Activated CD4-positive, alpha-beta T cell treated with anti-CD3 and anti-CD28 coated beads, Interleukin-2, Interleukin-4, amounts not matched to agents 100 ng/mL and 50 ng/mL, durations not matched to agents 16 hours and 8 hours (primary cell): ENCODE measurements at places on chromosomes 2 and 18.

GRCh38 chr2:149061133-149061745, 22.7 kb downstream of the LYPD6B start:
- DNase-seq, result no peak

- DNase-seq, result no peak
These were observed 207.0 kb upstream of the SALL3 start for GRCh38 chr18:78772360-78773302.

- no peak for DNase-seq
These were observed 53.9 kb upstream of the STPG4 start for GRCh38 chr2:47208852-47209606.

GRCh38 chr2:150483532-150483931, 3.9 kb downstream of the RND3 start:
- no peak for DNase-seq

DNA sequence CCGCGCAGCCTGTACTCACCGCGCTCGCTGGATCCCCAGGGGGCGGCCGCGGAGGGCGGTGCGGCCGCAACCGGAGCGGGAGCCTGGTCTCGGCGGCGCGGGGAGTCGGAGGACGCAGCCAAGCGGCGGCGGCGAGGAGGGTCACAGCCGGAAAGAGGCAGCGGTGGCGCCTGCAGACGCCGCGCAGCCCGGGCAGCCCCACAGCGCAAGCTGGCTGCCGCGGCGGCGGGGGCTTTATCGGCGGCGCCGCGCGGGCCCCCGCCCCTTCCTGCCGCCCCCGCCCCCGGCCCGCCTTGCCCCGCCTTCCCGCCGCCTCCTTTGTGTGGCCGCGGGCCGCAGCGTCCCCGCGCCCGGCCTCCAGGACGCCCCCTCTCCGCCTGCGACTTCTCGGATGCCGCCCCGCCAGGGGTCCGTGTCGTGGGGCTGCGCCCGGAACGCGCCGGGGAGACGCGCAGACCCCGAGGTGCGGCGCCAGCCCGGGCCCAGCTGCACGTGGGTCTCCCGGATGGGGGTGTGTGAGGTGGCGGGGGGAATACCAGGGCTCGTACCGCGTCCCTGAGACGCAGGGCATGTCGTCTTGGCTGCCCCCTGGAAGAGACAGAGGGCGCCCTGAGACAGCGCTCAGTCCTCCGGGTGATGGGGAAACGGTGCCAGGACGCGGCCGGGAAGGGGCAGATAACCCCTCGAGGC, at the start of gene SERPINE2:
TSS of gene SERPINE2 (minus strand) at position 207 of the 690 bp plus-strand sequence. CDS start 37,386 bp downstream, outside the sequence.
- peak; percentile 36 for DNase-seq

GRCh38 chr2:66748939-66749338, 314.0 kb downstream of the MEIS1 start:
- DNase-seq, result no peak

GRCh38 chr2:182950546-182950945, 84.1 kb upstream of the FRZB start:
- DNase-seq, result no peak

DNA sequence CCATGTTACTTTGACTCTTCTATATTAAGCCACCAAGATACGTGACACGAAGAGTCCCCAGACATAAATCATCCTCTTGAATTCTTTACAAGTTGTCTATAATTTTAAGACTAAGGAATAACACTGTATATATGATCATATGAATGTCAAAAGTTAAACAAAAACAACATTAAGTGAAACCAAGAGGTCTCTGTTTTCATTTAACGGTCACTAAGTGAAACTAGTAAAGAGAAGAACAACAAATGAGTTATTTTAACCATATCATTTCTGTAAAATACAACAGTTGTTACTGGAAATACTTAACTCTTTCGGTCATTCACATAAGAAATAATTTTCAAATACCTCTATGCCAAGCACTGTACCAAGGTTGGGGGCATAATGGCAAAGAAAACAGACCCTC, 45.7 kb upstream of the STK17B start:
- no peak for DNase-seq

DNA sequence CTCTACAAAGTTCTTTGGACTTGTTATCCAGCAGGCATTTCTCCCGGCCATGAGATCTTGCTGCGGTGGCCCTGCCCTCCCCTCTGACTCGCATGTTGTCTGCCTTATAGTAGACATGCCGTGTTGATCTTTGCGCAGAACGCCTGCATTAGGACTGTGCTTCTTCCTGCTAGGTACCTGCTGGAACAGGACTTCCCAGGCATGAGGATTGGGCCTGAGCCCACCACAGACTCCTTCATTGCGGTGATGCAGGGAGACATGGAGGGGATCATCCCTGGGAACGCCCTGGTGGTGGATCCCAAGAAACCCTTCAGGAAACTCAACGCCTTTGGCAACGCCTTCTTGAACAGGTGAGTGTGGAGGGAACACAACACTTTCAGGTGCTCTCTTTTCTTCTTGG, 10.1 kb downstream of the EHD3 start:
- DNase-seq, result no peak

- DNase-seq, result no peak
These were observed 25.3 kb downstream of the ITM2C start for GRCh38 chr2:230889911-230890601.

DNA sequence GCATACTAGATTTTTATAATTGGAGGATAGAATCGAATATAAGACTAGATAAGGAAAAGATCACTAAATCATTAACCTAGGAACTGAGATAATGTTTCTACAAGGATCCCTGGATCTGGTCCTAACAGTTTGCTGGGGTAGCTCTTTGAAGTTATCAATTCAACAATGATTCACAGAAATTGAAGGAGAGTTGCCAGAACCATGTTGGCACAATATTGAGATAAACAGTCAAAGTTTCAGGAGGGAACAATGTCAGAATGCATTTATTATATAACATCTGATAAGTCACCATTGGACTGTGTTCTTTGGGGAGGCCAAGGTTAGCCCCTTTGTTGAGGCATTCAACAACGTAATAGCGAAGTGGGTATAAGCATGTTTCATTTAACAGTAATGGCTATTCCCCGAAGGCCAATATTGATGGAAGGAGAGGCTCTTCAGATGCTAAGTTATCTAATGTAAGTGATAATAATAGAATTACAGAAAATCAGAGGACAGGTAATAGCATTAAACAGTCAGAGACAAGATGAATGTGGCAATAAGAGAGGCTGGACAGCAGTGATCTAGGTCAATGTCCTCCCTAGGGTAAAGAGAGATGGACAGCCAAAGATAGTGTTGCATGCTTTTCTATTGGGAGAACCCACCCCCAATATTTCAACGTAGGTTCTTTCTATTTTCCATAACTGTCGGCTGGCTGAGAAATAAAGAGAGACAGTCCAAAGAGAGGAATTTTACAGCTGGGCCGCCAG, 604.8 kb upstream of the GYPC start:
- no peak for DNase-seq

DNA sequence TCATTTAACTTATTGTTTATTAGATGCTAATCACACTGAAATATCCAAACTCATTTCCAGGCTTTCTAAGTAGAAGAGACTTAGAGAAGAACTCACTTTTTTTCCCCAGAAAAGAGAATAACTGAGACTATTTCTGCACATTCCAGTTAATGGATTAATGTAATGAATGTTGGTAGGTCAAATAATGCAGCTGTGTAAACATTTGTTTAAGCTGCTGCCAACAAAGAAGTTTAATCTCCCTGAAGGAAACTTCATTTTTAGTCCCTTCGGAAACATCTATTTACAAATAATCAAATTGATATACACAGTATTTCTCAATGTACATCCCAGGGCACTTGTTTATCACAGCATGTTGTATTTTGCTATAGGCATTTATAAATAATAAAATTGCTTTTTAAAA, 126.9 kb downstream of the KCNS3 start:
- DNase-seq, result no peak

DNA sequence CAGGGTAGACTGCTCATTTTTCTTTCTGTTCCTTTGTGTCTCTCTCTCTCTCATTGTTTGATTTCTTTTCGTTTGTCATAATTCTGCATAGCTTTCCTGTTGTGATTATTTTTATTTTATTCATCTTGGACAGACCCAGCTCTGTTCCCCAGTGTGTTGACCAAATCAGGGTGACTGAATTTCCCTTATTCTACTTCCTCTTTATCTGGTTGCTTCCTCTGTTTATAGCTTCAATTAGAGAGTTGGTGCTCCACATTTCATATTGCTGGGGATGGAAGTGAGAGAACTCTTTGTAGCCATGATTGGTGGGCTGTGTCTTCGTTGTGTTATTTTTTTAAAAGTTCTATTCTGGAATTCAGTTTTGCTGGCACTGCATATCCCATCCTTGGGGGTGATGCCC, 19.1 kb downstream of the PROKR1 start:
- no peak for DNase-seq

DNA sequence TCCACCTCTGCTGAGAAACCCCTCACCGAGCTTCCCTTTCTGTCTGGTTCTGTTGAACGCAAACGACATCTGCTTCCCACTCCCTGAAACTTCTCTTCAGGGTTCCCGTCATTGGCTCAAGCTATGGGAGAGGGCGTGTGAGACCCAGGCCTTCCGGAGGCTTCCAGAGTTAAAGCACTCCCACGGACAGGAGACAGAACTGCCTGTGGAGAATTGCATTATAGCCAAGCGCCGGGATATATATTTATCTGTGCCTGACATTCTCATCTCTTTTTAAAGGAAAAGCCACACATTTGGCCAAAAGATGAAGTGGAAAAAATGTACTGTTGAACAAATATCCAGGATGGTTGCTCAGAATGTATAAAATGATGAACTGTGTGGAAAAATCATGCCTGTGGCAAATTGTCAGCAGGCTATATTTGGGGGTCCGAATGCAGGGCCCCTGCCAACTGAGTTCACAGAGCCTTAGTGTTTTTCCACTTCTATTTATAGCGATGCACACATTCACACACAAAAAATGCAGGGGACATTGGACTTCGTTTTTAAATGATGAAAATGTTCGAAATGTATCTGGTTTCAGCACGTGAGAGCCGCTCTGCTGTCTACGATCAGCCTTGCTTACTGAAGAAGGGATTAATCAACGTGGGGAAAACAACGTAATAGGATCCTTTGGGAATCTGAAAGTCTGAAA, 59.5 kb downstream of the E2F6 start:
- DNase-seq, result no peak

DNA sequence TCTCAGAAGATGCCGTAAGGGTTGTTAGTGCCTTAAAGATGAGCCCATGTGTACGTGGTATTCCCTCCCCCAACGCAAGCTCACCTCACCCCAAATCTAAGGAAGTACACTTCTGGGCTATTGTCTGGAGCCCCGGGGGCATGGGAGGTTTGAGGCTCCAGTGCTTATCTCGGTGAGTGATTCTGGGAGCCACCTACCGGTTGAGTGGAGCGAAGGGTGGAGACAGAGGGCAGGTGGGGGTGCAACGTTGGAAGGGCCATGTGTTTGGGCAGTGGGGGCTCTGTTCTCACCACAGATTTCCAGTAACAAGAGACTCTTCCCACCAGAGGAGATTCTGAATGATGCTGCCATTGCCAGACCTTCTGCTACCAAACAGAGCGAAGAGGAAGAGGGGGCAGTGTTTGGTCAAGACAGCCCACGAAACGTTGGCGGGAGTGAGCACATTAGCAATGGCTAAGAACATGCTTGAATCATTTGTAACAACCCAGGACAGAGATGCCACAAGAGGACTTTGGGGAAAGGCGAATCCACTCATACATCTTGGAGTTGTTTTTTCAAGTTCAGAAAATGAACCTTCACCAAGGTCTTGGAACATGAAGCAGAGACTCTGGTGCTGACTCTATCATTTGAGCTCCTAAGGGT, 38.7 kb downstream of the TWIST2 start:
- no peak for DNase-seq

DNA sequence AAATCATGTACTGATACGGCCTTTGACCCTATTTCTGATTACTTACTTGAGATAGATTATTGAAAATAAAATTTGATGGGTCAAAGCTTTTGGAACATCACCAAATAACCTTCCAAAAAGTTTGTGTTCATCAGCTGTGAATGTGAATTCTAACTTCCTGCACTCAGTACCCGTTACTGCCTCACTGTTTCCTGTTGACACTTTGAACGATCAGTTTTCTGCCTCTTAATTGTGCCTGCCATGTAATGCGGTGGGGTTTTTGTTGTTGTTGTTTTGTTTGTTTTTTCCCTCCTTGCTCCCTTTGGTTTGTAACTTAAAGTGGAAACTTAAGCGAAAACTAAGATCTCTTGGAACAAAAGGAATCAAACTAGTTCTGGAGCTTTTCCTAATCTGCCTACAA, 18.9 kb downstream of the ATG16L1 start:
- DNase-seq, result peak; percentile 26

DNA sequence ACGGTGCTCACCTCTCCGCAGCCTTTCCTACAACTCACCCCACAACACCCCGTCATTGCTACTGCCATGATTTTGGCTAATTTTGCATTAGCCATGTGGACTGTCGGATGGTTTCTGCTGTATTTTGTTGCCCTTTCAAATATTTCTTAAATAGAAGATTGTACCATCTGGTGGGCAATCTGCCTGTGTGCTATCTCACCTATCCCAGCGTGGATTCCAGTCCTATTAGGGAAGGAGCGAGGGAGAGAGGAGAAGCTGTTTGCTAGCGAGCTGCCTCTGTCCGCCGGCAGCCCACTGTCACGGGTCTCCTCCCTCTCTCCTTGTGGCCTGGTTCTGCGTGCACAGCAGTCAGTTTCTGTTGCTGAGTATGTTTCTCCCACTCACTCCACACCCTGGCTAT, 336.2 kb downstream of the TXNL1 start:
- no peak for DNase-seq

DNA sequence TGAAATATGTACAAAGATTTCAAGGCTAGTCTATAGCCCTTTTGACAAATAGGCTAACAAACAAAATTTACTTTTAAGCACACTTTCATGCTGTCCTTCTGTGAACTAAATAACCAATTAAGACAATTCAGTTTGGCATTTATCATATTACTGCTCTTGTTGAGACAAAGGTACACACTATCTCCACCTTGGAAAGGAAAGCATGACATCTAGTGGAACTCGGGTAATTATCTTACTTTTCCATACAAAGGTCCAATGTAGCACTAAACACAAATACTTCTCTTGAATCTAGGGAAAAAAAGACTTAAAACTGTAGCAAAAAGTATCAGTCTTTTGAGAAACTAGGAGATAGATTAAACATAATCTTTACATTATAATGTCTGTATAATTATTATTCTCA, 125.0 kb upstream of the CD226 start:
- no peak for DNase-seq

GRCh38 chr2:206422493-206422892, 20.8 kb upstream of the ADAM23 start:
- DNase-seq, result no peak

GRCh38 chr2:31302940-31303563, 69.1 kb downstream of the EHD3 start:
- DNase-seq, result no peak

DNA sequence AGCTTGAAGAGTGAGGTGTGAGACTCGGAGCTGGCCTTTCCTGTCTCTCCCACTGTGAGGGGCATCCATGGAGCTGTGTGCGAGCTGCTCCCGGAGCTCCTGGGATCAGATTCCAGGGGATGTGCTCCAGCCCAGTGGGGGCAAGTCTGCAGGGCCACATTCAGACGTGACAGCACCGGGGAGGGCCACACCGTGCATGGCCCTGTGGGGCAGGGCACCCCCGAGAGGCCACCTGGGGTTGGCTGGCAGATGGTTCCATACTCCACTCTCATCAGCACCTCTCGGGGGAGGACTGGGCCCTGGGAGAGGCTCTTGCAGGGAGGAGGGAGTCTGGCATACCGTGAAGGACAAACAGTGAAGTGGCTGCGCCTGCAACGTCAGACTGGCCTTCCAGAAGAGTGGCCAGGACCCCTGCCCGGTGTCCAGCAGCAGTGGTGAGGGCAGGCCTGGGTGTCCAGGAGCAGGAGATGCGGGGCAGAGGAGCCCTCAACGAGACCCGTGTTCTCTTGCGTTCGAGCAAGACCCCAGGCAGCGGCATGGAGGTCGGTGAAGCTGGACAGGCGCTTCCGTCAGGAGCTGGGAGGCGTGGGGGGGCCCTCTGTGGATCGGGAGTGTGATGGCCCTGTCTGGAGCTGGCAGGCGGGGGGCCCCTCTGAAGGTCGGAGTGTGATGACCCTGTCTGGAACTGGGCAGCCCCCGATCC, 84.3 kb downstream of the ASB1 start:
- DNase-seq, result no peak
